ENCODE measurements at places on chromosomes 5 and 9. TPM values are rescaled to one million over a fixed set of nuclear protein-coding genes. Genes with fewer than 3 reads are reported as not detected.

Gene GABRA1
- not detected for total RNA-seq

Gene GBGT1
- 6.3 TPM for total RNA-seq

Gene BNIP1
- total RNA-seq = 11.7 TPM

GRCh38 chr9:93680443-93681268 is 104.3 kb downstream of the PHF2 start:
- DNase-seq = peak; percentile 13

Gene KIF12
- not detected for total RNA-seq

- DNase-seq = no peak
These were observed 233.1 kb upstream of the RASA1 start for GRCh38 chr5:87034557-87034956.

- DNase-seq = no peak
These were observed 121.0 kb upstream of the GAS1 start for GRCh38 chr9:87068177-87068840.

Gene TSSK1B
- not detected for total RNA-seq

- DNase-seq = no peak
These were observed 27.5 kb downstream of the ZNF474 start for GRCh38 chr5:122156724-122157325.

All from left ventricle myocardium inferior (tissue), 1 donor.